ENCODE measurements at places on chromosomes 5 and 9.

- DNase-seq: peak; percentile 85
Measured at GRCh38 chr9:96417051-96417586, 1.1 kb downstream of the ZNF367 start.

DNA sequence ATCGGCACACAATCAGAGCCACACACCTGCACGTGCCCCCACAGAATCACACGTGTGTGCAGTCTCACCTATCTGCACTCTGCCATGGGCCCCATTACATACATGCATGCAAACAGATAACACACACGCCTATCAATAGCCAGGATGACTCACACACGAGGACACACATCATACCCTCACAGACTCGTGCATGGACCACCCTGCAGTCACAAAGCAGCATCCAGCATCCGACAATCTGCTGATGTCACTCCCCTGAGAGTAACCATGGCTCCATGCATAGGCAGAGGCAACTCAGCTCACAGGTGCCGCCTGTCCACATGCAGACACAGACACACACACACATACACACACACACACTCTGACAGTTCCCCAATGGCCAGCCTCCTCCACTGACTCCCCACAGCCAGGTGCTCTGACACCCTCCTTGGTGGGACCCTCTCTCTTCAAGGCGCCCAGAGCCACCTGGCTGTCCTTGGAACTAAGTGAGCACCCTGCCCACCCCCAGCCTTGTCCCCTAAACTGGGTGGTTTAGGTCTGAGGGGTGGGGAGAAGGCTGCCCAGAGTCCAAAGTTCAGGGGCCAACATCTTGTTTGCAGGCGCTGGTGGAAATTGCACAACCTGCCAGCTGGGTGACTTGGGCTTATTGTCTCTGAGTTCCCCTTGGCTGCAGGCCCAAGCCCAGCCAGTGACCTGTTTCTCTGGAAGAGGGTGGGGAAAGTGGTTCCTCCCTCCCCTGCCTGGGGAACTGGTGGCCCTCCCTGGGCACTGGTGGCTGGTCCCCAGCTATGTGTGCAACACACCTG lies 34.6 kb upstream of the NEK6 start:
- peak; percentile 60 for DNase-seq

- DNase-seq: no peak
Measured at GRCh38 chr9:116476935-116477381, 210.1 kb upstream of the TRIM32 start.

- peak; percentile 46 for DNase-seq
Measured at GRCh38 chr5:37668524-37669047, 171.3 kb downstream of the GDNF start.

DNA sequence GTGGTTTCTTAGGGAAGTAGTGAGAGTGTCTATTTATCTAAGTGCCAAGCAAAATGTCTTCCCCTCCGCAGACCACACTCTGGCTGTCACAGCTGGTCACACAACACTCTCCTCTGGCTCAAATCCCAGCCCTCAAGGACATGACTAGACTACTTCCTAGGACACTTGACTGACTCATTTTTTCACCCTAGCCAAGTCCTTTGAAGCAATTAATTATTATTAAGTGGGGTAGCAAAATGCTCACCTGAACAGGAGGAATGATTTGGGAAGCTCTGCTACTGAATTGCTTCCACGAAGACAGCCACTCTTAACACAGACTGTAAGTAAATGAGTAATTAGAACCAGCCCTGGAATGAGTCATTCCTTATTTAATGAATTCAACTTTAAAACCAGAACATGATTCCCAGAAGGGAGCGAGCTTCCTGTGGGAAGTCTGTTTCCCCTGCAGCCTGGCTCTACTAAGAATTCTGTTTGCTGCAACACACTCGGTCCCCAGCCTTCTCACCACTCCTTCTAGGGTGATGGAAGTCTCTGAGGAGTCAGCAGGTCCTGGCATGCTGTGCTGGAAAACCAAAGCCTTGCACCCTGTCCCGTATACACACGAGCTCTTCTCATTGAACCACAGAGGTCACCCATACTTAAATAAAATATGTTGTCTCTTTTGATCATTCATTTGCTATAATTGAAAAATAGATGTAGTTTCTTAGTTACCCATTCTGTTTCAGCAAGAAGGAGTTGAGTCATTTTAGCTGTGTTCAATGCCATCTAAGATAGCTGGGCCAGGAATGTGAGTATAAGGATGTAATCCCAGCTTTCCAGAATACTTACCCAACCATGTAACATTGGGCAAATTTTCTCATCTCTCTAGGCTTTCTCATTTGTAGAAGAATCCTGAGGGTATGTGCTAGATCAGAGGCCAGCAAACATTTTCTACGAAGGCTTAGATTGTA lies 218.6 kb upstream of the RASEF start:
- DNase-seq: peak; percentile 76

GRCh38 chr9:119369680-119370366 lies 588 bp upstream of the BRINP1 start:
- DNase-seq: no peak

DNA sequence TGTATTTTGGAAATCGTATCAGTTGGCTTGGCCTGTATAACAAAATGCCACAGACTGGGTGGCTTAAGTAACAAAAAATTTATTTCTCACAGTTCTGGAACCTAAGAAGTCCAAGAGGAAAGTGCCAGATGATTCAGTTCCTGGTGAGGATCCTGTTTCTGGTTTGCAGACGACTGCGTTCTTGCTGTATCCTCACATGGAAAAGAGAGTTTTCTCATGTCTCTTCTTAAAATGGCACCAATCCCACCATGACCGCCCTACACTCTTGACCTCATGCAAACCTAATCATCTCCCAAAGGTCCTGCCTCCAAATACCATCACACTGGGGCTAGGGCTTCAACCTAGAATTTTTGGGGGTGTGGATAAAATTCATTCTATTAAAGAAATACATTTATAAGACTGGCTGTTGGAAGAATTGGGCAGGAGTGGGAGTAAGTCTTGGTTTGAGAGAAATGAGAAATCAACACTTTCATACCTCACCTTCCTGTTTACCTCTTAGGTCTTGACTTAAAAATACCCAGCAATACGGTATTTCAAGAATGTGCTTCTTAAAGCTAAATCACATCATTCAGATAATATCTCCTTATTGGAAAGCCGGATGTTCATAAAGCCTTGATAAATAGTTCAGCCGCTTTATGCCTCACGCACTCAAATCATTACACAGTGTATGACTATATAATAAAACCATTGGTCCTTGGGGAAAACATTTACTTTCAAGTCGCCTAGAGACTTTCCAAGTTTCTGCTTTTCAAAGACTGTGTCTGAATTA lies 28.7 kb downstream of the PTTG1 start:
- DNase-seq: peak; percentile 95

- no peak for DNase-seq
Measured at GRCh38 chr5:124403281-124403680, 343.2 kb downstream of the ZNF608 start.

- DNase-seq: no peak
Measured at GRCh38 chr5:157047898-157048297, 11.0 kb downstream of the HAVCR1 start.

- DNase-seq: no peak
Measured at GRCh38 chr9:133120501-133121197, 391 bp downstream of the RALGDS start.

DNA sequence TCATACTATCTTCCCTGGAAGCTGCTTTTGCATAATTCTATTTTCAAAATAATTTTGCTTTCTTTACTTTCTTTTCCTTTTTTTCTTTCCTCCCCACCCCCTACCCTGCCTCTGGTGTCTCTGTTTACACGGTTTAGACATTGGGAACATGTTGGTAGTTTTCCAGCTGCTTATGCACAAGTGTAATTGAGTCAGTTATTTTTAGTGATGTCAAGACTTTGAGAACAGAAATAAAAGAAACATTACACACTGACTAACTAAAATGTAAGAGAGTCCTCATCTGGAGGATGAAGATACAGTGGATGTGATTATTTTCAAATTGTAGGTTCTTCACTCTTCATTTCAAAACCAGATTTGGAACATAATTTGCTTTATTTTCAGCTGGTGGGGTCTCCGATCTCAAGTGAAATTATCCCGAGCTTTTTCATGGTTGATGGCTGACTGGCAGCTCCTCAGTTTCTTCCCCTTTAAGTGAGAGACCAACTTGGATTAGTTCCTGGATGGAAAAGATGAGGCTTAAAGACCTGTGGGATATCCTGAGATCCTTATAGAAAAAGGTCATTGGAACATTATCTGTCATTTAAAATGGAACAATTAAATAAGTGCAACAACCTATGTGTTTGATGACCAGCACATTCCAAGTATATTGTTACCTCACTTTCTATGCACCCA lies 154.4 kb upstream of the ZNF462 start:
- no peak for DNase-seq

- DNase-seq: peak; percentile 3
Measured at GRCh38 chr5:66666778-66667177, 70.6 kb downstream of the MAST4 start.

DNA sequence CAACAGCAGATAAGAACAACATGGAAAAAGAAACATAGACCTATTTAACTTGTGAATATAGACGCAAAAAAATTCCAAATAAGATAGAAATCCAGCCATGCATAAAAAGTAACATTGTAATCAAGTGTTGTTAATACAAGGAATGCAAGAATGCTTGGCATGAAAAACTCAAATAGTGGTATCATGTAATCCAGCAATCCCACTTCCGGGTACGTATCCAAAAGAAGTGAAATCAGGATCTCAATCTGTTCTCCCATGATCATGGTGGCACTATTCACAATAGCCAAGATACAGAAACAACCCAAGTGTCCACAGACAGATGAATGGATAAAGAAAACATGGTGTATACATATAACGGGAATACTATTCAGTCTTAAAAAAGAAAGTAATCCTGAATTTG lies 437.4 kb downstream of the ARHGEF28 start:
- no peak for DNase-seq

GRCh38 chr5:135062216-135063055 lies 28.4 kb upstream of the PITX1 start:
- no peak for DNase-seq

DNA sequence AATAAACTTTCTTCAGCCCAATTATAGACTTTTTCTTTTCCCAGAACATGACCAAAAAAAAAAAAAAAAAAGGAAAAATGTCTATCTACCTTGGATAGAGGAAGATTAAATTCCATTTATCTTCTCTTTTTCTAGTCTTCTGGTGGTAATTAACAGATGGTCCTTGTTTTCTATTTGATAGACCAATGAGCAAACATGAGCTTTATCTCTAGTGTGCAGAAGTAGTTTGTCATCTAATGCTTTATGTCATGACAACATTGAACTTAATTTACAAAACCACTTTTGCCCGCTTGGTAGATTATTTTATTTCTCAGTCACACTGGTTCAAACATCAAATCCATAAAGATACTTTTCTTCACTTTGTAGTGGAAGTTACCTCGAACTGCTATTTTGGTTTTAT lies 69.5 kb upstream of the ELL2 start:
- DNase-seq: no peak

- DNase-seq: peak; percentile 31
Measured at GRCh38 chr5:74094096-74094781, 468.2 kb downstream of the ARHGEF28 start.

- no peak for DNase-seq
Measured at GRCh38 chr5:32501071-32502002, 56.8 kb upstream of the ZFR start.

DNA sequence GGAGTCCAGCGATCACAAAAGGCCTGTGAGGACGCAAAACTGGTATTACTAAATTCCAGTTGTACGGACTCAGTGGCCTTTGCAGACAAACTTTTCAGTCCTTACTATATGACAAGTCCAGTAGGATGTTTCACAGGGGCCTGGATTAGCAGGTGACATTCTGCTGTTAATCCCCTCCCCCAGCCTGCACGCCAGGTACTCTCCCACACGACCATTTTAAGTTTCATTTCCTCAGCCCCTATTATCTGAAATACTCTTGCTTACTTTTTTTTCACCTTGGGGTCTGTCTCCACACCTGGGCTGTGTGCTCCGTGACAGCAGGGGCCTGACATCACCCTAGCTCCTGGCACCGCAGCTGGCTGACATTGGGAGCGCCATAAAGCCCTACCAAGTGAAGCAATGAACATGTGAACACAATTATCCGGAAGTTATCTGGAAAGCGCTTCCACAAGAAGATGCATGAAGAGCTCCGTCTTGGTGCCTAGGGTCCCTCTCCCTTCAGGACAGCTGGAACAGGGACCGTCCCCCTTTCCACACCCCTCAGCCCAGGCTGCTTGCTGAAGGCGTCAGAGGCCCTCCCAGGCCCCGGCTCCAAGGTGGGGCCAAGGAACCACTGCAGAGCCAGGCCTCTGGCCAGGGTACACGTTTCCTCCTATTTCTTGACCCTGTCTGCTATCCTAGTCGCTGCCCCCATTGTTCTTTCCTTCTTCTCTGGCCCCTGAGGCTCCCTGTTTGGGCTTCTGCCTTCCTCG lies 39.7 kb upstream of the ZNF622 start:
- DNase-seq: no peak

DNA sequence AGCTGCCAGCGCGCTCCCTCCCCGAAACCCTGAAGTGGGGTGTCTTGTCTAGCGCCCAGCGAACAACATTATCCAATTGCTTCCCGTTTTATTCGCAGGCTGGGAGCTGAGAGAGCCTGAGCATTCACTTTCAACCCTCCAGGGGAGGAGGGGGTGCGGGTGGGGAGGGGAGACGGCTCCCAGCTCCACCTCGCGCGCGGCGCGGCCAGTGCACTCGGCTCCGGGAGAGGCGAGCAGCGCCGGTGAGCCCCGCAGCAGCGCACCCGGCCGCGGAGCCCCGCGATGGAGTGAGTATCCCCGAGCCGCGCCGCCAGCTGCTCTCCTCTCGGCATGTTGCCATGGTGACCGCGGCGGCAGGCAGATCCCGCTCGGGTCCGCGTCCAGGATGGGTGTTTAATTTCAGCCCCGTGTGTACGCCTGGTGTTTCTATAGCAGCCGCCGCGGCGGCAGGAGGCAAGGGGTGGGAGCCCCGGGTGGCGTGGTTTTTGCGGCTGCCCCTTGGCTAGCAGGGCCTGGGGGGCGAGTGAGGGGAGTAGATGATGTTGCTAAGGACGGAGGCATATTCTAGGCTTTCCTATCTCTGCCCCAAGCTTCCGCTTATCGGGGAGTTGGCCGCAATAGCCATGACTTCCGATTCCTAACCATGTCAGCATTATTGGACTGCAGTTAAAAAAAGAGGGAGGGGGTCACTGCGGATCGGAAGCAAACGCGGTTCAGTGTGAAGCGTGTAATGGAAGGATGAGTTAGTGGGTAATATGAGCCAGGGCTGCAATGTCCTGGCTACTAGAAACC lies 139.2 kb upstream of the PALM2AKAP2 start:
- peak; percentile 48 for DNase-seq

GRCh38 chr9:69943148-69943806 lies 100.4 kb upstream of the MAMDC2 start:
- no peak for DNase-seq
